AG04449 (cell line): ENCODE measurements at places on chromosomes 4 and X.

- DNase-seq = no peak
Observed at GRCh38 chrX:109614951-109615350, 10.0 kb downstream of the KCNE5 start.

DNA sequence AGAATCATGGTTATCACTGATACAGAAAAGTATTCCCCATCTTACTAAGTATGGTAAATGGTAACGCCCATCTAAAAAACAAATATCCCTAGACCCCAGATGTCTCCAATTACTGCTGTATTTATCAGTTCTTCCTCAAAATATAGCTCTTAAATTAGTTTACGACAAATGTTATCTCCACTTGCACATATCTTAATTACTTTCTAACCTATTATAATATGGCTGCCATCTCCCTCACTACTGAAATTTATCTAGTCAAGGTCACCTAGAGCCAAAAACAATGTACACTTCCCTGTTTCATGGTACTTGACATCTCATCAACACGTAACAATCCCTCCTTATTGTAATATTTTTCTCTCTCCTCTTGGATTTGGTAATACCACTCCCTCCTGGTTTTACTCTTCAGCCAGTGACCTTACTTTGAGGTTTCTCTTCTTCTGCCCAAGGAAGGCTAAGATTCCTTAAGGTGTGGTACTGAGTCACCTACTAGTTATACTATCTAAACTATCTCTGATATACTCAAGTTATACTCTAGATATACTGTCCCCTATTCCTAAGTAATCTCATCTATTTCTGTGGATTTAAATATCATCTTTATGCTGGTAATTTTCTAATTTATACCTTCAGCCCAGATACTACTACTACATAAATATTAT lies 8.6 kb downstream of the LCORL start:
- no peak for DNase-seq

- no peak for DNase-seq
Observed at GRCh38 chrX:9855561-9856283, 69.5 kb downstream of the SHROOM2 start.

DNA sequence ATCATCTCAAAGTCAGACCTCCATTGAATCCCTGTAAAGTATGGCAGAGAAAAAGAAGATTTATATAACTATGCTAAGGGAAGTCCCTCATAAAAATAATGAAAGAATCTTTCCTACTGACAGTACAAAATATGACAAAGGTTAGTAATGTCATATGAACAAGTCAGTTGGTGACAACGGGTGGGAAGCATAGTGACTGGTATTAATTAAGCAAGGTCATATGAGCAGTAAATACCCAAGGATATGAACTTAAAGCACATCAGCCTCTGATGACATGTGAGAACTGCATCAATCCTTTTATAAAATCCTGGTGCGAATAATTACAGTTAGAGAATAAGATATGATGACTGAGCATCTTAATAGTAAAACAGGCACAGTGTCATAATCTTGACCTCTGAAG lies 364.8 kb upstream of the GALNTL6 start:
- no peak for DNase-seq

- peak; percentile 96 for DNase-seq
Observed at GRCh38 chr4:185792384-185793115, 19.4 kb downstream of the SORBS2 start.

DNA sequence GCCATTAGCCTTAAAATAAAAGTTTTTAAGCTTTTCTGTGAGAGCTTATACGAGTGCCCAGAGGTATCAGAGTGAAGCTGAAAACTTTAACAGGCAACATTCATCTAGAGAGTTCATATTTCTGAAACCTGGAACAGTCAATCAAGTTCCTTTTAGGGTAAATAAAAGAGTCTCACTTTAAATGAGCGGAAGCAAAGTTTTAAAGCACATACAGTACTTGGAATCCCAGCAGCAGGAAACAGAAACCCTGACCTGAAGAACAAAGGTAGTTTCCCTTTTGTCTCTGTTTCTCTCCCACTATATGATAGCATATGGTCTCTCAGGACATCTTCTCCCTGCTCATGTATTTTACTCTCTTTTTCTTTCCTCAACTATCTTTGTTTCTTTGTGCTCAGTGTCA lies 153.0 kb downstream of the ASB9 start:
- no peak for DNase-seq

- DNase-seq = no peak
Observed at GRCh38 chr4:140865253-140866217, 109.3 kb upstream of the TBC1D9 start.

DNA sequence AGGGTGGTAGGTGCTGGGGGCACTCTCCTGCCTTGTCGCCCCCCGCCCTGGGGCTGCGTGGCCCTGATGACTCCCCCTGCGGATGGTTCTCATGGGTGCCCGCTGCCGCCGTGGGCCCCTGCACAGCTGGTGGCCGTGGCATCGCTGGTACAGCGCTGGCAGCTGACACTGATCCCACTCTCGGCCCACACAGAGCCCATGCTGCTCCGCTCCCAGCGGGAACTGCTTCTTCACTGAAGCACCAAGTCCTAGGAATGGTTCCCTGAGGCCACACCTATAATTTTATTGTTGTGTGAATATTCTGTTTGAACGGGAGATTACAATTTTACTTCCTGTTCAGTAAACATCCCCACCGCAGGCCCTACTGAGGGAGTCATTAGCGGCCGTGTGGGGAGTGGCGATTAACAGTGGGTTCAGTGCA lies 138.6 kb upstream of the NKX1-1 start:
- DNase-seq = no peak

GRCh38 chr4:8261851-8262535 lies 7.6 kb upstream of the HTRA3 start:
- DNase-seq = no peak

DNA sequence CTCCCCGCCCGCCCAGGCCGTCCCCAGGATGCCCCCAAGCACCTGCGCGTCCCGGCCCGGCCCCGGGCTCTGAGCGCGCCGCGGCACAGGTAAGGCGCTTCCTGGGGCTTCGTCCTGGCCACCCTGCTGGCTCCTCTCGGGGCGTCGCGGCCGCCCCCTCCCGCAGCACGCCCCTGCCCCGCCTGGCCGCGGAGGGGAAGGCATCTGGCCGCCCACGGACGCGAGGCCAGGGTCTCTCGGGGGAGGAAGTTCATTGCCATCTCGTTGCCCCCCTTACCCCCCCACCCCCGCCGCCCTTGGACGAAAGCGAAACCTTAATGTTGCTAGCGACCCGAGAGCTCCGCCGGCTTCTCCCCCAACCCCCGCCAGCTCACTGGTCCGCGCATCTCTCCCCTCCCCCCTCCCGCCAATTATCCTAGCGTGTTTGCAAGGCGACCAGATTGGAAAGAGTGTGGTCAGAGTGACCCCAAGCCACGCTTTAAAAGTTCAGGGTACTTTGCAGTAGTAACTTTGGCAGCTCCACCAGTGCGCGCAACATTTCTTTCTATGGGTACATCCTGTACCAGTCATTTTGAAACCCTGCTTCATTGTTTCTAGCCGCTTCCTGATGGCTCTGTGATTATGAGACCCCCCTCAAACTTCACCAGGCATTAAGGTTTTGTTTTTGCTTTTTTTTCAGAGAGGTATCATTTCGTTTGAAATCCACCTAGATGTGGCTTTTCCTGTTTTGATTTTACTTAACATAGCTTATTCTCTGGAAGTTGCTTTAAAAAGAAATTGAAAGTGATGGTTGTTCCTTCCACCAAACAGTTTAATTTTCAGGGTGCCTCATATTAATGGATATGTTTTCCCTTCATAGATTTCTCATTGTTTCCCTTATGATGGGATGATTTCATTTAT lies 626 bp downstream of the TBC1D1 start:
- no peak for DNase-seq

- peak; percentile 60 for DNase-seq
Observed at GRCh38 chrX:12370497-12370986, 232.3 kb downstream of the FRMPD4 start.

- DNase-seq = no peak
Observed at GRCh38 chrX:113726009-113726408, 857.9 kb upstream of the HTR2C start.

- DNase-seq = no peak
Observed at GRCh38 chr4:87209696-87210095, 10.7 kb downstream of the KLHL8 start.

DNA sequence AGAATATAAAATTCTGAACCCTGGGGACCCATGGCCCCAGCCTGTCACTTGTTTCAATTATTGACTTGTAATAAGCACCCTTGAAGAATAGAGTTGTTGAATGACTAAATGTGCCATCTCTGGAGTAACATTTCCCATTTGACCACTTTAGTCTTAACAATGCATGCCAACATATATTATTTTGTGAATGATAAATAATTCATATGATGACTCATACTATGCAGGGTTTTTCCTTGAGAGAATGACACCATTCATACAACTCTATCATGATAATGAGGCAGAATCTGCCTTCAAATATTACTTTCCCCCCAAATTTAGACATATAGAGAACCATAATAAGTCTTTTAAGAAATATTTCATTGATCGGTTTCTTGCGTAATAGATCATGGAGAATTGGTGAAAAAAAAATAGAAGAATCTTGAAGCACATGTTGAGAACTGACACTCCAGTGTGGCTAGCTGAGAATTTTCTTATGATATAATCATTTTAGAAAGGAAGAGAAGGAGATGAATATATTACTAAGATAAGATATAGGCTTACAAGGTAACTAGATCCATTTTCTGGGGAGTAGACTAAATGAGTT lies 404.5 kb downstream of the GRXCR1 start:
- no peak for DNase-seq

DNA sequence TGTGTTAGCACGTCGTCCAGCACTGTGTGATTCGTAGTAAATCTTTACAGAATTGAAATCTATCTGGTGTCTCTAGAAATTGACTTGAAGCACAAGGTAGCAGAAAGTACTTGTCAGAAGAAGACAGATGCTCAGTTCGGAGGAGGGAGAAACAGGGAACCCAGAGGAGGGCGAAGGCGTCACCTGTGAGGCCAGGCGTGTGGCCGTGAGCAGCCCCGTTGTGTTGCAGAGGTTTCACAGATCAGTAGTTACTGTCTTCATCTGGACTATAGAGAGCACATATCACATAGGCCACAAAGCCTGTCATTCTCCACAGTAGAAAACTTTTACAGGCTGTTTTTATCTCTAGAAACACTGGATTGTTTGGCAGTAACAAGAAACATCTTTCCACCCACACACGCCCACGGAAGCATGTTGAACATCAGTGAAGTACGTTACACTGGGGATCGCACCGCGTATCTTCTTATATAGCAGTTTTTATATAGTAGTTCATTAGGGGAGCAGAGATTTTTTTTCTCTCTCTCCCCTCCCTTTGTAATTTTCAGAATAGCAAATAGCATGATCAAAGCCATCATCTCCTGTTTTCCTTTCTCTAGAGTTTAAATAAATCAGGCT lies 48.1 kb upstream of the TLR3 start:
- no peak for DNase-seq

DNA sequence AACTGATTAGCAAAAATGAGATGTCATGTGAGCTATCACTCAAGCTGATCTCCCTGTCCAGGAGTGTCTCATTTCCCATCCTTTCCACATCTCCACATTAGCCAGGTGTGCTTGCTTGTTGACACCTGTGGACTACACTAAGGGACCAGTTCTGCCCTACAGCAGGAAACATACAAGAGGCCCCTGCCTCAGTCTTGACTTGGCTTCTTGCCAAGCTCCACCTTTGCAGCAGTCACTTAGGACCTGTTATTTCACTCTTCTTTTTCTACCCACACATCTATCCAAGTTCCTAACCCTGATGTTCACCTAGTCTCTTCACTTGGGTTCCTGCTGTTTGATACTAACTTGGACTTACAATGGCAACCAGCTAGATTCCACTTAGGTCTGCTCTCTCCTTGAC lies 13.2 kb downstream of the FRMD7 start:
- no peak for DNase-seq

GRCh38 chr4:152723236-152723635 lies 43.4 kb upstream of the TMEM154 start:
- no peak for DNase-seq

DNA sequence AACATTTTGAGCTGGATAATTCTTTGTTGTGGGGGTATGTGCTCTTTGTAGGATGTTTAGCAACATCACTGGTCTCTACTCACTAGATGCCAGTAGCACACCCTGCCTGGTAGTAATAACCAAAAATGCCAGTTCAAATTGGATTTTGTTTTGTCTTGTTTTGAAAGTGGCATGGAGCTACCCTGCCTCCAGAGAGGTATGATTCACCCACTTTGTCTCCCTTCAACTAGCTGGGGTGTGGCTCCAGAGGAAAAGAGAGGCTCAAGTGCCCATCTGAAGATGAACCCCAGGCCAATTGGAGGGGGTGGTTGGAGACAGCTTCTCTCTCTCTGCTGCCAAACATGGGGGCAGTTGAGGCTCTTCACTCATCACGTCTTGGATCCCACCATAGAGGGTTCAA lies 34.5 kb downstream of the NIPAL1 start:
- DNase-seq = no peak

- no peak for DNase-seq
Observed at GRCh38 chrX:1899841-1900240, 285.0 kb downstream of the ASMT start.

GRCh38 chr4:90025248-90025647 lies 101.9 kb upstream of the CCSER1 start:
- DNase-seq = no peak

- DNase-seq = no peak
Observed at GRCh38 chr4:187270154-187270553, 546.5 kb upstream of the FAT1 start.

- DNase-seq = no peak
Observed at GRCh38 chrX:74449322-74449936, 28.1 kb downstream of the SLC16A2 start.

DNA sequence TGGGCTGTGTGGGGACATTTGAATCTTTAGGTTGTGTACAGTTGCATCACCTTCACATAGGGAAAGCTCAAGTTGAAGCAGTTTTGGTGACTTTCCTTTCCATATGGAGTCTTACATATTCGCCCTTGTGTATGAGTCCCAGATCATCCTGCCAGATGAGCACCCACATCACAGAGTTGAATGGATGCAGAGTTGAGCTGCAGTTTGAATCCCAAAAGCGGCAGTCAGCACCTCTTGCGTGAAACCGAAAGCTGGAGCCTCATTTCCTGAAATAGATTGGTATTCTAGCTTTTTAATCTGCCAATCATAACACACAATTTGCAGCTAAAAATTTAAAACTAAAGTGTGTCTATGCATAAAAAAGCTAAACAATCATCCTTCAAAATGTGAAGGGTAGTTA lies 162.9 kb upstream of the DIPK2B start:
- no peak for DNase-seq

- no peak for DNase-seq
Observed at GRCh38 chr4:72606751-72607150, 37.7 kb upstream of the ADAMTS3 start.

GRCh38 chr4:90120037-90120436 lies 7.2 kb upstream of the CCSER1 start:
- DNase-seq = no peak

GRCh38 chrX:130575831-130576389 lies 174.1 kb downstream of the RBMX2 start:
- DNase-seq = no peak

- DNase-seq = peak; percentile 24
Observed at GRCh38 chr4:77697860-77698590, 92.4 kb downstream of the CXCL13 start.
